Stimulated activated CD4-positive, alpha-beta T cell treated with anti-CD3 and anti-CD28 coated beads, Interleukin-1b, Interleukin-23, amount 100 ng/mL, for 1 hour (primary cell): ENCODE measurements at places on chromosomes 7 and 10.

DNA sequence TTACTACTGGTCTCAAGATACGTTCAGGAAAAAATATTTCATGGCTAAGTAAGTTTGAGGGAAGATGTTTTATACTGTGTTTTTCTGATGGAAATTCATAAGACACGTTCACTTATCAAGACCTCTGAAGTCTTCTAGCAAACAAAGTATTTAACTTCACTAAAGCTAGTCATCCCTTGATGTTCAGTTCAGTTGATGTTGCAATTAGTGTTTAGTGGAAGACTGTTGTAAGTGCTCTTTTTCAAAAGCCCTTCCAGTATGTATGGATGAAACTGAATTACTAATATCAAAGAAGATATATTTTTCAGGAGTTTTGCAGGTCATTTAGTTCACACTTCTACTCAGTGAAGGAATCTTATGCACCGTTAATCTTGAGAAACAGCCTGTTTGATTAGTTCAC is 25.1 kb downstream of the CUL1 start:
- no peak for DNase-seq

- no peak for DNase-seq
Observed at GRCh38 chr7:158814637-158815036, 14.7 kb downstream of the ESYT2 start.

DNA sequence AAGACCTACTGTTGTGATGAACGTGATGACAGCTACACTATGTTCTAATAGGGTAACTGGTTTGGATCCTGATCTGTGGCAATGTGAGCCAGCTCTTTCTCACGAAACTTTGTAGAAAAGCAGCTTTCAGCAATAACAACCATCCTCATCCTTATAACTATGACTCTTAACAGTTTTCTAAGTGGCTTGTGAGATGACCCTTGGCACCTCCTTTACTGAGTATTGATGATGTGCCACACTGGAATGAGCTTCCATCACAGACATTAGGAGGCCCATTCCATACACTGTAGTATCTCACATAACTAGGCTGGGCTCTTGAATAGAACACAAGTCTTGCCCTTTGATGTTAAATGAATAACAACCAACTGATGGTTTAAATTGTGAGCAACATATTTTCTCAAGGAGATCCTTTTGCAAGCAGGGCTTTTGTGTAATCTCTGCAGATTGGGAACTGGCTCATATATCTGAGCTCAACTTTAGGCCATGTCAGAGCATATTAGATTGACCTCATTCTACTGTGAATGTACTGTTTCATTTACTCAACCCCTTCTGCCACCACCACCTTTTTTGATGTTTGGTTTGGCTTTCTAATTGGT is 46.4 kb downstream of the MYPN start:
- no peak for DNase-seq

- DNase-seq = no peak
Observed at GRCh38 chr10:71029411-71029892, 141.1 kb upstream of the PCBD1 start.

GRCh38 chr10:126001576-126001975 is 105.2 kb downstream of the FANK1 start:
- no peak for DNase-seq

DNA sequence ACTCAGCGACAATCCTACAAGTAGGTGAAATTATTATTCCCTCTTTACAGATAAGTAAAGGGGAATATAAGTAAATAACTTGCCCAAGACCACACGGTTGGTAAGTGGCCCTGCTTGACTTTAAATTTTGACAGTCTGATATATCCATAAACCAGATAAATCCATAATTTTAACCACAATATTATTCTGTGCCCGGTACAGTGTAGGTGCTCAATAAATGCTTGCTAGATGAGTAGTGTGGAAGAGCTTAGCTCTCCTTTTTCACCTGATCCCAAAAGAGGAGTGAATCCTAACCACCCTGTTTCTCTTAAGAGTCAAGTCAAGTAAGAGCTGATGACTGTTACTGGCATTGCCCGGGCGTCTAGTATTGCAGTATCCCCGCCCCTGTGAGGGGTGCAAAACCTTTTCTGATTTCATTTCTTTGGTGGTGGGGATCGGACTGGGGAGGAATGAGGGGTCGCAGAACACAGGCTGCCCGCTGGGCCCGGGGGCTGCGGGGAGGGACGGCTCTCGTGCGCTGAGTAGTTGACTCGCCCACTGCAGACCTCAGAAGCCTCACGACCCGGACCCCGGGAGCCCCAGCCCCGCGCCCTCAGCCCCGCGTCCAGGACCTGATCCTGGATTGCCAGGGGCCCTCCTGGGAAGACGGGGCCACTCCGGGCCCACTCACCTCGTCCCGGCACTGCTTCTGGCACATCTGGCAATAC is 490 bp downstream of the KIN start:
- no peak for DNase-seq

GRCh38 chr10:24465891-24466818 is 257.2 kb downstream of the KIAA1217 start:
- DNase-seq = no peak

- DNase-seq = no peak
Observed at GRCh38 chr7:125450749-125451148, 521.1 kb upstream of the POT1 start.

DNA sequence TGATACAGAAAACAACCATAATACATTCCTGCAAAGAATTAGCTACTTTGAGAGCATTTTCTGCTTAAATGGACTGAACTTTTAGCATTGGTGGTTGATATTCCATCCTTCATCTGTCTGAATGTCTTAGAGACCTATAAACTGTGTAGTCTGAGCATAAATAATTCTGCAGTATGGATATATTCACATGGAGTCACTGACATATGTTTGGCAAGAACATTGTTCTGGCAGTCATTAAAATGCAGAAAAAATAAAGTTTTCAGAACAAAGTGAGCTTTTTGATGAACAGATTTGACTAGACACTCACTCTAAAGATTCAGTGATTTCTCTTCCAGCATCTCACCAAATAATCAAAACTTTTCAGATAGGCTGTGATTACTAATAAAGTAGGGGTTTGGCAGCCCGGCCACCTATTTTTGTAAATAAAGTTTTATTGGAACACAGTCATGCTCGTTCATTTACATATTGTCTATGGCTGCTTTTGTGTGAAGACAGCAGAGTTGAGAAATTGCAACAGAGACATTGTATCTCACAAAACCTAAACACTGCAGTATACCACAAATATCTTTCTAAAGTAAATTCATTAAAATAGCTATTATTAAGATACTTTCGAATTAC is 44.1 kb upstream of the RAPGEF5 start:
- DNase-seq = no peak

DNA sequence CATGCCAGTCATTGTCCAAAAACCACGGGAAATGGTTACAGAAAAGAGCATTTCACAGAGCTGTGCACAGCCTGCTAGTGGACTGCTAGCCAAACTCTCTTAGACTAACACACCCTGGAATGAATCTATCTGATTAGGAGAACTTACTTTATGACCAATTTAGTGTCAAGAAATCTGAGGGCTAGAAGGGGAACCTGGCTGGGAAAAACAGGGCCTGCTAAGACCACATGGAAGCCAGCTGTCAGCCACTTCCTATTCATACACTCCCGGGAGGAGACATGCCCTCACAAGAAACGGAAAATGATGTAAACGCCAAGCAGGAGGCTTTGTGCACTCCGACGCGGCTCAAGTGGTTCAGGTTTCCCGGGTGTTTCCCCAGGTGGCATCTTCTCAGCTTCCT is 54.8 kb downstream of the MPP7 start:
- DNase-seq = no peak

DNA sequence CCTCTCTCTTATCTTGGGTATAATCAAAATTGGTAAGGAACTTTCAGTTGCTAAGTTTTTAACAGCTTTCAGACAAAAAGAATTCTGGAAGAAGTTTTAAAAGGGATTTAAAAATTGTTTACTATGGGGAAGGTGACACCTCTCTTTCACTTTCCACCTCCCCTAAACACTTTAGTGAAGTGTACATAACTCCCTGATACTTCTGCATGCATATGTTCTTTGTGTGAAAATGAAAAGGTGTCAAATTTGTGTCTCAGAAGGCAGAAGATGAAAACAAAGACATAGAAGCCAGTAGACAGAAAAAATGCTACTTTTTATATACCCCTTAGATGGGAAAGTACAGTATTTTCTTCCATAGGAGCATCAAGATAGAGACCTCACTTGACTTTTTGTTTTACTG is 117.8 kb downstream of the TMEM26 start:
- no peak for DNase-seq

GRCh38 chr7:38855386-38855785 is 53.6 kb downstream of the VPS41 start:
- no peak for DNase-seq

DNA sequence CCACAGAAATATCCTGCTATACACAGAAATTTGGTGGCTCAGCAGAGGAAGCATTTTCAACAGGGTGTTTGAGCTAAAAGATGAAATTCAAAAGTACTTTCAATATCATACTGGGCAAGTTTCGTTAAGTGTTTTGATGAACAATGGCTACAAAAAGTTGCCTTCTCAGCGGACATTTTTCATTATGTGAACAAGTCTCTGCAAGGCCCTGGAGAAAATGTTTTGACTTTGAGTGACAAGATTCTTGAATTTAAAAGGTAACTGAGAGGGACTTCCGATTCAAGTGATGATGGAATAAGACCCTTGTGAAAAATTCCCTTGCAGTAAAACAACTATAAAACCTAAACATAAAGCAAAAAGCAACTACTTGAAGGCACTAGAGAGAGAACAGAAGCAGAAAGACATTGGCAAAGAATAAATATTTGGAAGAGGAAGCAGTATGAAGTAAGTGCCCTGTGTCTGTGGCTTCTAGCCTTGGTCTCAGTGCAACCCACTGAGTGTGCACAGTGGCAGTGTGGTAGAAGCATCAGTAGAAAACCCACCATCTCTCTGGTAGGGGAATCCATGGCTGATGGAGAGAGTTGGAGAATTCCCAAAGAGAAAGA is 62.5 kb upstream of the NAMPT start:
- DNase-seq = no peak
